Activated CD8-positive, alpha-beta memory T cell treated with anti-CD3 and anti-CD28 coated beads for 4 hours (primary cell): ENCODE measurements at places on chromosomes 3 and 15.

- no peak for DNase-seq
These were observed 26.7 kb upstream of the COL6A6 start for GRCh38 chr3:130490241-130490640.

- no peak for DNase-seq
These were observed 124.2 kb downstream of the GHSR start for GRCh38 chr3:172323894-172324610.

- DNase-seq = no peak
These were observed 74.0 kb upstream of the NMNAT3 start for GRCh38 chr3:139751789-139752188.

DNA sequence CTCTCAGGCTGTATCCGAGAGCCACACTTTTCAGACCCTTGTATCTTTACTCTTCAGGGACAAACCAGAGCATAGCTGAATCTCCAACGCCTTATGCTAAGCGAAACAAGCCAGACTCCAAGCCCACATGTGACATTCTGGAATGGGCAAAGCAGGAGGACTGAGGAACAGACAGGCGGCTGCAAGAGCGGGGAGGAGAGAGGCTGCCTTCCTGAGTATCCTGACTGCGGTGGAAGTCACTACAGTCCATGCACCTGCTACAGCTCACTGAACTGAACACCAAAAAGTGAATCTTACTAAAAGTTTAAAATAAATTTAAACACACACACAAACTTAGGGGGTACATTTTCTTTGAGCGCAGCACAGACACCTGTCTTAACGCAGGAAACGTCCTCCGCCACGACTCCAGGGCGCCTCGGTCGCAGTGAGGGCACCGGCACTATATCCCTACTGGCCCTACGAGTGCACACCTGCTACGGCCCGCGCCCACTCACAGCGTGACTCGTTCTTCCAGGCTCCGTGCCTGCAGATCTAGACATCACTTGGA lies 1.4 kb downstream of the CYFIP1 start:
- DNase-seq = no peak

DNA sequence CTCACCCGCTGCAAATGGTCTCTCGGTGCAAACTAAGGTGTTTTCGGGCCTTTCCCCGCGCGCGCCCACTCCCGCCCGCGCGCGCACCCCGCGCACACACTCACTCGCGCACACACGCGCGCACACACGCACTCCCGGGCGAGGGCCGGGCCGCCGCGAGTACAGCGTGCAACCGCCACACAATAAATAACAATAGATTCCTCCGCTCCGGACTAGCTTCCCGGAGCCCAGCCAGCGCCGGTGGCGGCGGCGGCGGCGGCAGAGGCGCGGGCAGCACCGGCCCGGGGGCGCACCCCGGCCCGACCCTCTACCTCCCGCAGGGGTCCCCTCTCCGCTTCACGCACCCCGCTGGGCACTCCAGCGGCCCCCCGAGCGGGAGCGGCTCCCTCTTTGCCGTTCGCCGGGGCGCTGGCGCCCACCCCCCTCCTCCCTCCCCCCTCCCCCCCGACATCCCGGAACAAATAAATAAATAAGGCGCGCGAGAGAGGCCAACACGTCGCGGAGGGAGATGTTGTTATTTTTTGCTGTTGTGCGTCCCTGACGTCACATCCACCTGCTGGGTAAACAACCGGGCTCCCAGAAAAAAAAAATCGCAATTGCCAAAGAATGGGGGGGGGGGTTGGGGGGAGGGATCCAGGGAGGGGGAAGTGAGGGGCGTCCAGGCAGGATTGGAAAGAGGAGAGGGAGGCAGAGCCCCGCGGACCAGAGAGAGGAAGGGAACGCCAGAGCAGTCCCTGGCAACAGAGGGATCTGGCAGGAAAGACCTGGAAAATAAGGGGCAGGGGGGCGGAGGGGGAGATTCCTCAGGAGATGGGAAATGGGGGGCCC lies at the start of gene FOXP1:
FOXP1 (minus strand) TSS at position 163 of the 828 bp plus-strand sequence. CDS start 385,347 bp downstream, outside the sequence.
- no peak for DNase-seq

- DNase-seq = no peak
These were observed 233.2 kb downstream of the FGF12 start for GRCh38 chr3:192494174-192494573.

DNA sequence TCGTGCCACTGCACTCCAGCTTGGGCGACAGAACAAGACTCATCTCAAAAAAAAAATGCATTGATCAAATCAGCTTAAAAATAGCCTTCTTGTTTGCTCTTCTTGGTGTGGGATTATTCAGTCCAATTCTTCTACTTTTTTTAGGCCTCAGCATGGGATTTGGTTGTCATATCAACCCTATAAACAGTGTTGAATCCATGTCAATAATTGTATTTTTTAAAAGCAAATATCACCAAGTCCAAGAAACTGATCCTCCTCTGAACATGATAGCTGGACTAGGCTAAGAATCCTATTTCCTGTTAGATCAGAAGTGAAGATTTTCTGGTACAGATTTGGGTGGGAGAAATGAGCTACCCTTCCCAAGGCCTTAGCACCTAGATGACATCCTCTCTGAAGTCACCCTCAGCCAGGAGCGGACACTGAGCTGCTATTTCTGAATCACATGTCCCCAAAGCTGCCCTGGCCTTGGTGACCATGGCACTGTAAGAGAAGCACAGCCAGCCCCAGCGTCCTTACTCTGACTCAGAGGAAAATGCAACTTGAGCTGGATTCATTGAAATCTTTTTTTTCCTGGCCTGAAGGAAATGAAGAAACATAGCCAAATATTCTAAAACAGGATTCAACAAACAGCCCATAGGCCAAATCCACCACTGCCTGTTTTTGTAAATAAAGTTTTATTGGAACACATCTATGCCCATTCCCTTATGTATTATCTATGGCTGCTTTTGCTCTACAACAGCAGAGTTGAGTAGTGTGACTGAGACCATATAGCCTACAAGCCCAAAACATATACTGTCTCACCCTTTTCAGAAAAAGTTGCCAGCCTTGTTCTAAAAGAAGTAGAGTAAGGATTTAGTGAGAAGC lies 215.9 kb upstream of the CTDSPL start:
- DNase-seq = no peak

DNA sequence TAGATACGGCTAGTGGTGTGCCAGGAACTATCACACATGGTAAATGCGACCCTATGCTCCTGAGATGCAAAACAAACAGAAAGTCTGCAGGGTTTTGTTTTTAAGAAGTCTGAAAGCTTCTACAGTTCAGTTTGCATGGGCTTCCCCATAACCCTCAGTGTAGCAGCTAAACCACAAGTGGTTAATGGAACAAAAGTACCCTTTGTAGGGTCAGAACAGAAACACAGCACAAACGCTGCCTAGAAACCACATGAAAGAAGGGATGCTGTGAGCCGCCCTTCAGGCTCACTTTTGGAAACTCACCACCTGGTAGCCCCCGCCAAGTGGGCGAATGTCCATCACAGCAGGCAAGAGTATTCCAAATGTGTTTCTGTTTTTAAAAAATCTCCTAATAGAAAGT lies 46.2 kb downstream of the CTDSPL start:
- no peak for DNase-seq

DNA sequence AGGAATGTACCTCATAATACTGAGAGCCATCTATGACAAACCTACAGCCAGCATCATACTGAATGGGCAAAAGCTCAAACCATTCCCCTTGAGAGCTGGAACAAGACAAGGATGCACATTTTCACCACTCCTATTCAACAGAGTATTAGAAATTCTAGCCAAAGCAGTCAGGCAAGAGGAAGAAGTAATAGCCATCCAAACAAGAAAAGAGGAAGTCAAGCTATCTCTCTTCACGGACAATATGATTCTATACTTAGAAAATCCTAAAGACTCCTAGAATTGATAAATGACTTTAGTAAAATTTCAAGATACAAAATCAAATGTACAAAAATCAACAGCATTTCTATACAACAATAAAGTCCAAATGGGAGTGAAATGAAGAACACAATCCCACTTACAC lies 30.2 kb downstream of the OCA2 start:
- no peak for DNase-seq

DNA sequence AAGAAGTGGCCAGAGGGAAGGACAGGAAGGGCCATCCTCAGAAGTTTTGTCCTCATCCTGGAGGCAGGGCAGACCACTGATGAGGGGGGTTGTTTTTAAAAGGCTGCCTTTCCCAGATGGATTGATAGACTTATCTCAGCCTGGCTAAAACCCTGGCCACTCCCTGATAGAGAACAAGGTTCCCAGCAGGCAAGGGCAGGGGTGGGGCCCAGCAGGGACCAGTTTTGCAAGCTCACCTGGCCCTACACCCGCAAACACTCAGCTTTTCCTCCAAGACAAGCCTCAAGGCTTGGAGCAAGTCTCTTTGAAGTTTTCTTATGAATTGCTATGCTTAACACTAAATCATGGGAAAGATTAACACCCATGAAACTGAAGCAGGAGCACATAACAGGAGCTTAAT lies 9.1 kb downstream of the LIPC start:
- DNase-seq = no peak

- no peak for DNase-seq
These were observed 6.5 kb downstream of the PSMD2 start for GRCh38 chr3:184305577-184305976.

GRCh38 chr3:120637851-120638559 lies 41.9 kb downstream of the NDUFB4 start:
- DNase-seq = no peak

DNA sequence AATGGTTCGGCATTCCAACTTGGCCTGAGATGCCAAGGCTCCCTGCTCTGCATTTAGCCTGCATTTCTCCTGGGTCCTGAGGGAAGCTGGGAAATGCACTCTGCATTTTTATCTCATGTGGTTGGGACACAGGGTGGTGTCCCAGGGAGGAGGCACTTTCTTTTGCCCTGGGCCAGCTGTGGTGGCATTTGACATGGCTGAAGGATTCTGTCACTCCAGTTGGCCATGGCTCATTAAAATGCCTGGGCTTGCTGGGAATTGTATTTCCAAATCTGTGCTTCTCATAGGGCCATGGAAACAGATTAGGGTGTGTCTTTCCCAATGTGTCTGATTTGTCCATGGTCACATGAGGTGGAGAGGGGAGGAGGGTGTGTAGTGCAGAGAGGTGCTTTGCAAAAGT lies 128.3 kb upstream of the RGMA start:
- DNase-seq = no peak

DNA sequence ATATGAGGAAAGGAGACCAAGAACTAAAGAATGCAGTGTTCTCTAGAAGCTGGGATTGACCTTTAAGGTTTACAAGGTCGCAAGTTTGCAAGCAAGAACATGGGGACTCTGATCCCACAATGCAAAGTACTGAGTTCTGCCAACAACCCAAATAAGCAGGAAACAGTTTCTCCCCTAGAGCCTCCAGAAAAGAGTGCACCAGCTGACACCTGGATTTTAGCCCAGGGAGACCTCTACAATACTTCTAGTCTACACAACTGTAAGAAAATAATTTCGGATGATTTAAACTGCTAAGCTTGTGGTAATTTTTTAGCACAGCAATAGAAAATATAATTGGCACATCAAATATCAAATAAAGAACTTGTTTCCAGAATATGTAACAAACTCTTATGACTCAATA lies 46.4 kb downstream of the EHHADH start:
- DNase-seq = no peak

DNA sequence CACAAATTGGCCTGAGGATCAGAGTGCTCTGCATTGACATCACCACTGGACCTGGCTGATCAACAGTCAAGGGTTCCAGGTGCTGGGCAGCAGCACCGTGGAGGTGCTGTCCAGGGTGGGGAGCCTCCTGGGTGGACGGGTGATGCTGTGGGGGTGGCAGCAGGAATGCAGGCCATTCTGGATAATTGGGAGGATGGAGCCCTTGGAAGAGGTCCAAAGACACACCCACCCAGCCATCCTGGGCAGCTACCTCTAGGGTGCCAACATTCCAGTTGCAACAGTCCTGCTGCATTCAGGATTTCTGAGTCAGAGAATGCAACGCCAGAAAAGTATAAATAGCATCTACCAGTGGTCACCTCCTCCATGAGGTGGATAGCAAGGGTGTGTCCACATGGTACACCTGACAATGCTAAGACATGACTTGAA lies 26.8 kb downstream of the STARD5 start:
- DNase-seq = no peak
